CD4-positive, alpha-beta T cell (primary cell): ENCODE measurements at places on chromosomes 13 and 19.

DNA sequence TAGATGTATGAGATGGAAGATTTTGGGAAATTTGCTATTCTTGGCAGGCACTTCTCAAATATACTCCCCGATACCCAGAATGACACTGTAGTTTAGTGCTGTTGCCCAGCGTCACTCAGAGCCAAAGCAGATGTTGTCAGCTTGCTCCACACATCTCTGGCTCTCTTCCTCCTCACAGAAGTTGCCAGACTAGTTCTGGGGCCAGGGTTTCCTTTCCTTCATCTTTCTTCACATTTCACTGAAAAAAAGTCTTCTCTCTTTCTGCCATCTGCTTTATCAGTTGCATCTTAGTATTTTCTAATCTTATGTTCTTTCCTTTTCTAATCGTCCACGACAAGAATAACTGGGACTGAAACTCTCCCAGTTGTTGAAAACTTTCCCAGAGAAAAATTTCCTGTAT lies 251.4 kb downstream of the RGCC start:
- no peak for DNase-seq

DNA sequence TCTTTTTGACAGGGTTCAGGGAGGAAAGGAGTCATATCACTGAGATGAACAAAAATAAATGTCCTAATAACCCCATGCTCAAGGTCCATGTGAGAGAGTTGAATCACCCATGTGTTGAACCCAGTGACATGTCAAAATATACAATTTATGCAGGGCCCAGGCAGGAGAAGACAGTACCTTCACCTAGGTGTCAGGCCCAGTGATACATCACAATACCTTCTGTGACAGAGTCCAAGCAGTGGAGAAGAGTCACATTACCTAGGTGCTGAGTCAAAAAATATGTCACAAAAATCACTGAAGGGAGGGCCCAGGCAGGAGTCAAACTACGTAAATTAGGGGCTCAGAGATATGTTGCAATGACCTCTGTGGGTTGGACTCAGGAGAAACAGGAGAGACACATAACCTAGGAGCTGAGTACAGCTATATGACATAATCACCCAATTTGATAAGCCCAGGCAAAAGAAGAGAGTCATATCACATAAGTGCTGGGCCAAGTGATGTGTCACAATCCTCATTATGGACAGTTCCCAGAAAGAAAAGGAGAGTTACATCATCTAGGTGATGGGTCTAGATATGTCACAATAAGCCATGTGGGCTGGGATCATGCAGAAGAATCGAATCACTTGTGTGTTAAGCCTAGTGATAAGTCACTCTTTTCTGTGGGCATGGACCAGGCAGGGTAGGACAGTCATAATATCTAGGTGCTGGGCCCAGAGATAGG lies 13.8 kb upstream of the ZNF724 start:
- no peak for DNase-seq

- peak; percentile 47 for DNase-seq
Observed at GRCh38 chr19:1130771-1131717, 27.2 kb downstream of the GPX4 start.

DNA sequence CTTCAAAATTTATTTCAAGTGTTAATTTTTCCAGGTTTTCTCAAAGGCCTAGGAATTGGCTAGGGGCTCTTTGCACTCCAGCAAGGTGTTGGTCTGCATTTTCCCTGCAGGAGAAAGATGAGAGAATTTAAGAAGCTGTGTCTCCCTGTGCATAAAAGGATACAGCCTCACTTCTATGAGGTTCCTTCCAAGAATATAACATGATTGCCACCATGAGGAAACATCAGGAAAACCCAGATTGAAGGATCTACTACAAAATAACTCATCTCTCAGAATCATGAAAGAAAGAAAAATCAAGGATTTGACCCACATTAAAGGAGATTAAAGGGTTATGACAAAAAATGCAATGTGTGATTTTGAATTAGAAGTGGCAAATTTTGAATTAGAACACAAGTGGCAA lies 69.9 kb downstream of the RUBCNL start:
- DNase-seq = no peak

DNA sequence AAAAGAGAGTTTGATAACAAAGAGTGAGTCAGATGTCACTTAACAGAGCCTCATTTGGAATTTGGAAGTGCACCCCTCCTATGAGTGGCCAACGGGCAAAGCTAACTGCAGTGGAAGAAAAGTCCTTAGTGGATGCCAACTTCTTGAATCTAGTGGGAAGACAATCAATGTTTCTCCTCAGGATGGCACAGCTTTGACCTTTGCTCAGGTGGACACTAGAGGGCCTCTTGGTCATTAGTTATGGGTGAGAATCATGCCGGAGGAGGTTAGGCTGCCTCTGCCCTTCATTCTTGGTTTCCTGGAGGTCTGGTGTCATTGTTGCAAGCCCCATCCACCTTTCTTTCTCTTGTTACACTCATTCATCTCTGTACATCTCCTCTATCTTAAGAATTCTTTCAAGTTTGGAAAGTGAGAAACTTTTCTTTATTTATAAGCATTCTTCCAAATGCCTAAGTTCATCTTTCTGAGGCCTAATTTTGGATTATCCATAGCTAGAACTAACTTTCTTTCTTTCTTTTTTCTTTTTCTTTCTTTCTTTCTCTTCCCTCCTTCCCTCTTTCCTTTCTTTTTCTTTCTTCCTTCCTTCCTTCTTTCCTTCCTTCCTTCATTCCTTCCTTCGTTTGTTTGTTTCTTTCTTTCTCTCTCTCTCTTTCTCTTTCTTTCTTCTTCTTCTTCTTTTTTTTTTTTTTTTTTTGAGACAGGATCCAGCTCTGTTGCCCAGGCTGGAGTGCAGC lies 327.2 kb upstream of the TSHZ3 start:
- DNase-seq = no peak

DNA sequence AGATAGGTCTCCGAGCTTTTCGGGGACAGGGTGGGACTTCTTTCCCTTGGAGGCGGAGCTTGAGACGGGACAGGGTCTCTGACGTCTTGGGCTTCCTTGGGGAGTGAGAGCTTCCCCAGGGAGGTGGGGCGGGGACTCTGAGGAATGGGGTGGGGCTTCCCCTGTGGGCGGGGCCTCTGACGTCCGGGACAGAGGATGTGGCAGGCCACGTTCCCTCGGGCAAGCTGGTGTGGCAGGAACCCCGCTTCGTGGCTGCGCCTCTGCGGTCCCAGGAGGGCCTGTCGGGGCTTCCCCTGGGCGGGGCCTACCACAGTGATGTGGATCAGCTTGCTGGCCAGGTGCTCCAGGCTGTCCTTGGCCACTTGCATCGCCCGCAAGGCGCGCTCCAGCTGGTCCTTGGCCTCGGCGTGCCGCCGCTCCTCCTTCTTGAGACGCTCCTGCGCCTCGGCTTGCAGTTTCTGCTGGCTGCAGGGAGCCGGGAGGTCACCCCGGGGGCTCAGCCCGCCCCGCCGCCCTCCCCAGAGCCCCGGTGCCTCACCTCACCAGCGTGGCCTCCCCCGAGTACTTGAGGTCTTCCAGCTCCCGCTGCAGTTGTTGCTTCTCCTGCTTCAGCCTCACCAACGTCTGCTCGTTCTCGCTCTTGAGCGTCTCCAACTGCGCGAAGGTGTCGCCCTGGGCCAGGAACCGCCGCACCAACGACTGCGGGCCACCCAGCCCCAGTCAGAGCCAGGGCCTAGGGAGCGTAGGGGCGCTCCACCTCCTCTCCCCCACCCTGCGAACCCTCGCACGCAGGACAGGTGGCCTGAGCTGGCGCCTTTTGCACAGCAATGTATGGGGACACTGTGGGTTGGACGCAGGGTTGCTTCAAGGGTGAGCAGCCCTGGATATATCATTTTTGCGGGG lies 3.3 kb upstream of the RGL3 start:
- peak; percentile 42 for DNase-seq

- no peak for DNase-seq
Observed at GRCh38 chr13:27347211-27347772, 76.7 kb downstream of the RASL11A start.

DNA sequence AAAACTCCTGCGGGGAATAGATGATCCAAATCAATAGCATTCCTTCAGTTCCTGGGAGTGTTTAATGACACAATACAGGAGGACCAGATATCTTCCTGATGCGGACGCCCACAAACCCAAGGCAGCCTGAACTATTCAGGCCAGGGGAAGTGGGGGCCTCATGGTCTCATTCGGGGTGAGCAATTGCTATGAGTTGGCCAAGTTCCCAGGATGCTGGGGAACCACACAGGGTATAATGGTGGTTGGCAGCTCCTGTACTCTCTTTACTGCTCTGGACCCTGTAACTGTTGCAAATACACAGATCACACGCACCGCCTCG lies 401.2 kb downstream of the IRS2 start:
- no peak for DNase-seq

DNA sequence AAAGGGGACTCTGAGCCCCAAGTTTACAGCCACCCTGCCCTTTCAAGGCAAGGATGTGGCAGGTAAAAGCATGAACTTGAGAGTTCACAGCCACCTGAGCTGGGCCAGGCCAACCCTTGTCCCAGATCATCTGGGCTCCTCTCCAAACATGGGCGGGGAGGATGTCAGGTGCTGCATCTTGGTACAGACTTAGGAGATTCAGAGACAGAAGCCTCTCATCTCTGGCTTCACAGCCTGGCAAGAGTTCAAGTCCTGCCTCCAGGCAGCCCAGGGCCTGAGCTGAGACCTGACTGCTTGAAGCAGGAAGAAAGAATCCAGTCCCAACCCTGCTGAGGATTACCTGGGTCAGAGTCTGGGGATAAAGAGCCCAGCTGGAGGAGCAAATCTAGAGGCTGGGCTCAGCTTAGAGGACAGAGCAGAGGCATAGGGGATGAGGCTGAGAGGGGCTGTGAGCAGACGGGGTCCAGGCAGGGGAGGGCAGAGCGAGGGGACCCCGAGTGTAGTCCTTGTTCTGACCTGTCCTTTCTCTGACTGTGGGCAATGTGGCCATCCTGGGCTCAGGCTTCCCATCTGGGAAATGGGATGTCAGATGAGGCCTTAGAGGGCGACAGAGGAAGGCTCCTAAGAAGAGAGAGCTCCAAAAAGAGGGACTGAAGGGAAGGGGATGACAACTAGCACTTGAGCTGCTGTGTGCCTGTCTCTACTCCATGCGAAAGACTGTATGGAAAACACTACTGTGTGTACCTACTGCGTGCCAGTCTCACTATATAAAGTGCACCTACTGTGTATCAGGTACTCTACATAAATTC lies 6.6 kb upstream of the OR10H5 start:
- DNase-seq = no peak

GRCh38 chr13:114021464-114022308 lies 47.8 kb upstream of the C13orf46 start:
- no peak for DNase-seq

- no peak for DNase-seq
Observed at GRCh38 chr13:114000151-114001040, 26.5 kb upstream of the C13orf46 start.

GRCh38 chr13:22562116-22562515 lies 618.7 kb upstream of the SGCG start:
- no peak for DNase-seq

GRCh38 chr19:49502866-49503581 lies 6.8 kb downstream of the RPS11 start:
- no peak for DNase-seq

GRCh38 chr19:37943480-37943879 lies 36.5 kb downstream of the SIPA1L3 start:
- DNase-seq = no peak

- DNase-seq = no peak
Observed at GRCh38 chr19:3028305-3029064, 595 bp downstream of the TLE2 start.

DNA sequence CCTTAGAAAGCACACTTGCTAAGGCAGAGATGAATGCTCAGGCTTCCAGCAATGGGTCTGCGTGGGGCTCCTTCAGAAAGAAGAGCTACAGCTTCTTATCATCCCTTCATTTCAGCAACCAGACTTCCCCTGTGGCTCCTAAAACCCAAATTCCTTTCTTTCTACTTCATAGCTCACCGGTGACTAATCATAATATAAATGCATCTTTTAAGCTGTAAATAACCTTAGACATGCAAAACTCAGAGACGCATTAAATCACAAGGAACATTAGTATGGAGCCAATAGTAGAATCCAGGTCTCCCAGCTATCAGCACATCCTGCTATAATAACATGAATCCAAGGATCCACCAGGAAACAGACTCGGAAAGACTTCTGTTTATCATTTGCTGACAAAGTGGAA lies 375.6 kb downstream of the COG6 start:
- DNase-seq = no peak

DNA sequence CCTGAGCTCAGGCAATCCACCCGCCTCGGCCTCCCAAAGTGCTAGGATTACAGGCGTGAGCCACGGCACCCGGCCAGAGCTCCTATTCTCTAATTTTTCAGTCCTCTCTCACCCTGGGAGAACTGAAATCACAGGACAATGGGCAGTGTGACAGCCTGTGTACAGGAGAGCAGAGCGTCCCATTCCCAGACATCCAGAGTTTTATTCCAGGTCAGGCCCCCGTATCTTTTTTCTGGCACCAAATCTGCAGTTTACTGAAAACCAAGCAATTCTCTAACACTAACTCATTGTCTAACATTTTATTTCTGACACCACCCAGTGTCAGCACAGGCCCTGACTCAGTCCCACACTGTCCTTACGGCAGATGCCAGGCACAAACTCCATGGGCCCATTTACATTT lies 6.7 kb downstream of the ZNF708 start:
- DNase-seq = no peak

GRCh38 chr19:31334101-31334848 lies 15.0 kb downstream of the TSHZ3 start:
- no peak for DNase-seq

DNA sequence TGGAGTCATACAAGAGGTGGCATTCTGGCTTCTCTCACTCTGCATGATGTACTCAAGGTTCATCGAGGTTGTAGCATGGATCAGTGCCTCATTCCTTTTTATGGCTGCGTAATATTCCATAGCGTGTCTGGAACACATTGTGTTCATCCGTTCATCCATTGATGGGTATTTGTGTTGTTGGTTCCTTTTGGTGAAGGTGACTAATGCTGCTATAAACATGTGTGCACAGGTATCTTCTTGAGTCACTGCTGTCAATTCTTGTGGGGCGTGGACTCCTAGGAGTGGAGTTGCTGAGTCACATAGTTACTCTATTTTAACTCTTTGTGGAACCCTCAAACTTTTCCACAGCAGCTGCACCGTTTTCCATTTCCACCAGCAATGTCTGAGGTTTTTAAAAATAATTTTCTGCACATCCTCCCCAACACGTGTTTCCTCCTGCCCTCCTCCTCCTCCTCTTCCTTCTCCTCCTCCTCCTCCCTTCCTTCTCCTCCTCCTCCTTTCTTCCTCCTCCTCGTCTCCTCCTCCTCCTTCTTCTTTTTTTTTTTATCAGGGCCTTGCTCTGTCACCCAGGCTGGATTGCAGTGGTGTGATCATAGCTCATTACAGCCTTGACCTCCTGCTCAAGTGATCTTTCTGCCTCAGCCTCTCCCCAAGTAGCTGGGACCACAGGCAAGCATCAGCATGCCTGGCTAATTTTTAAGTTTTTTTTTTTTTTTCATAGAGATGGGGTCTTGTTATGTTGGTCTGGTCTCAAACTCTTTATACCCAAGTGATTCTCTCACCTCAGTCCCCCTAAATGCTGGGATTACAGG lies 2.0 kb upstream of the TMEM221 start:
- DNase-seq = no peak
